ENCODE measurements at places on chromosomes 11 and 22.

DNA sequence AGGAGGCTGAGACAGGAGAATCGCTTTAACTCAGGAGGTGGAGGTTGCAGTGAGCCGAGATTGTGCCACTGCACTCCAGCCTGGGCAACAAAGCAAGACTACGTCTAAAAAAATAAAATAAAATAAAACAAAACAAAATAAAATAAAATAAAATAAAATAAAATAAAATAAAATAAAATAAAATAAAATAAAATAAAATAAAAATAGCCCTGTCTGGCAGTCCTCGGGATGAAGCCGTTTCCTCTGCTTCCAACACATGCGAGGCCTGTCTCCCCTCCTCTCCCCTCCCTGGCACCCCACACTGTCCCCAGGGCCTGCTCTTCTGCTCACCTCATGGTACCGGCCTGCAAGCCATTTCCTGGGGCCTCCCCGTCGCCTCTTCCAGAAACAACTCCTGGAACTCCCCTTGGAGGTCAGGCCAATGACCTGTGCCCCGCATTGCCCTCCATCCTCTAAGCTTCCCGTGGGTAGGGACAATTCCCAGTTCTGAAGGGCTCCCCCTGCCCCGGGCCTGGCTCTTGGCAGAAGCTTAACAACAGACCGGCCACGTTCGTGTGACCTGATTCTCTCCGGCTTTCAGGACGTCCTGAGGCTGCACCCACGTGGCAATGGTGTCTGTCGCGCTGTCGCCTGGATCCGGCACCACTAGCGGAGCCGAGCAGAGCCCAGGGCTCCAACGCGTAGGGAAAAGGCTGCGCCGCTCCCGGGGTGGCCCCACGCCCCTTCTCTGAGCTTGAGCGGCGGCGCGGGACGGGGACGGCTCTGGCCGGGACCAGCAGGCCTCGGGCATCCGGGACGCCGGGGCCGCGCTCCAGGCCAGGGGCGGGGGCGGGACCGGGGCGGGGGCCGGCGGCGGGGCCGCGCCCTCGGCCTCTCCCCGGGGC lies 456 bp upstream of the PARVB start:
- peak; percentile 71 for DNase-seq

DNA sequence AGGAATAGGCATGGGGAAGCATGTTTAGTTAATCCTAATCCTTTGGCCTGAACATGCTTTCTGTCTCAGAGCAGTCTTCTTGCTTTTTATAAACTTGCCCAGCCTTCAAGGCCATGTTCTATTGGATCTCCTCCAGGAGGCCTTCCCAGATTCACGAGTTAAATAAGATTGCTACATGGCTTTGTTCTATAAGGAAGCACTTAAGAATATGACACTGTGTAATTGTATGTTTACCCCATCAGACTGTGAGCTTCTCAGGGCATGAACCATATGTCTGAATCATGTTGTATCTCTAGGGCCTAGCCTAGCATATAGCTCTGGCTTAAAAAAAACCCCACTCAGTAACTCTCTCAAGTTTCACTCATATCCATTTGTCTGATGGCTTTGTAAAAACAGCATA lies 26.4 kb upstream of the UCP3 start:
- DNase-seq: no peak

GRCh38 chr11:100928426-100928825 lies 201.2 kb downstream of the PGR start:
- no peak for DNase-seq

GRCh38 chr22:44930016-44930710 lies 79.6 kb downstream of the PHF21B start:
- no peak for DNase-seq

- no peak for DNase-seq
Observed at GRCh38 chr11:117569911-117570310, 227.1 kb downstream of the DSCAML1 start.
